Ecto neural progenitor cell (in vitro differentiated cells): ENCODE measurements at places on chromosomes 1 and 21.

- no peak for DNase-seq
These were observed 75.0 kb downstream of the RGL1 start for GRCh38 chr1:183879966-183880365.

DNA sequence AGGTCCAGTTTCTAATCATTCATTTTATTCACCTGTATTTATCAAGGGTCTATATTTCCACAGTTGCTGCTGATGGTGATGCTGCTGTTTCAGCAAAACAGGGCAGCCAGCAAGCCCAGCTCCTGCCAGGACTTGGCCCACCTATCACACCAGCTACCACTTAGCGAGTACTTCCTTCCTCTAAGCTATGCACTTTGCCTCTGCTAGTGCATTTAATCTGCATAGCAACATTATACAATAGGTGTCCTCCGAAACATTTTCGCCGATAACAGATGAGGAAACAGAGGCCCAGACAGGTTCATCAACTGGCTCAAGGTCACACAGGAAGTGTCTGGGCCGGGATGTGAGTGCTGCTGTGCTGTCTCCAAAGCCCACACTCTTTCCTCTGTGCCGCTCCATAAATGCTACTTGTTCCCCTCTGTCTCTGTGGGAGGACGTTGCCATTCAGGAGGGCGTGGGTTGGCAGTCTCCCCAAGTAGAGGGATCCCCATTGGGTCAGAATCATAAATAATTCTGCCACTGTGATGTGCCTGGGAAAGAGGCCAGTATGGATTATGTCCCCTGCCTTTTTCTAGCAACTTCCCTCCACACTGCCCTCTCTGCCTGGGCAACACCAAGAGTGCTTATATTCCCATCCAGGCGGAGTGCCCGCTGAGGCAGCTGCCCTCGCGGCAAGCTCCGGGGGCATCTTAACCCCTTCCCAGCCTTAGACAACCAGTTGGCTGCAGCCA, 9.4 kb upstream of the PLEKHA6 start:
- no peak for DNase-seq

GRCh38 chr1:49016030-49016977, 239.6 kb upstream of the BEND5 start:
- no peak for DNase-seq

DNA sequence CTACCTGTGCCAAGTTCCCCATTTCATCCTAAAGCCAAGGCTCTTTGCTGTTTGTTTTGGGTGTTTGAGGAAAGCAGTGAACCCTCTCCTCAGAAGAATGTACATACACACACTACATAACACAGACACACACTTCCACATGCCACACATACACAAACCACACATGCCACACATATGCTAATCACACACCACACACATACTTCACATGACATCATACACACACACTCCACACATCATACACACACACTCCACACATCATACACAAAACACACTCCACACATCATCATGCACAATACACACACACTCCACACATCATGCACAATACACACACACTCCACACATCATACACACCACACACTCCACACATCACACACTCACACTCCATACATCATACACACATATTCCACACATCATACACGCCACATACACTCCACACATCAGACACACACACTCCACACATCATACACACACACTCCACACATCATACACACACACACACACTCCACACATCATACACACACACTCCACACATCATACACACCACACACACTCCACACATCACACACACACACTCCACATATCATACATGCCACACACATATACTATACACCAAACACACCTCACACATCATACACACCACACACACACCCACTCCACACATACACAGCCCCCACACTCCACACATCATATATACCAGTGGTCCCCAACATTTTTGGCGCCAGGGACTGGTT, 22.7 kb upstream of the ZNF436 start:
- DNase-seq: no peak

- DNase-seq: no peak
These were observed 230.6 kb downstream of the DSCAM start for GRCh38 chr21:40616377-40616704.

- DNase-seq: no peak
These were observed 136.7 kb downstream of the CENPF start for GRCh38 chr1:214739621-214740238.

DNA sequence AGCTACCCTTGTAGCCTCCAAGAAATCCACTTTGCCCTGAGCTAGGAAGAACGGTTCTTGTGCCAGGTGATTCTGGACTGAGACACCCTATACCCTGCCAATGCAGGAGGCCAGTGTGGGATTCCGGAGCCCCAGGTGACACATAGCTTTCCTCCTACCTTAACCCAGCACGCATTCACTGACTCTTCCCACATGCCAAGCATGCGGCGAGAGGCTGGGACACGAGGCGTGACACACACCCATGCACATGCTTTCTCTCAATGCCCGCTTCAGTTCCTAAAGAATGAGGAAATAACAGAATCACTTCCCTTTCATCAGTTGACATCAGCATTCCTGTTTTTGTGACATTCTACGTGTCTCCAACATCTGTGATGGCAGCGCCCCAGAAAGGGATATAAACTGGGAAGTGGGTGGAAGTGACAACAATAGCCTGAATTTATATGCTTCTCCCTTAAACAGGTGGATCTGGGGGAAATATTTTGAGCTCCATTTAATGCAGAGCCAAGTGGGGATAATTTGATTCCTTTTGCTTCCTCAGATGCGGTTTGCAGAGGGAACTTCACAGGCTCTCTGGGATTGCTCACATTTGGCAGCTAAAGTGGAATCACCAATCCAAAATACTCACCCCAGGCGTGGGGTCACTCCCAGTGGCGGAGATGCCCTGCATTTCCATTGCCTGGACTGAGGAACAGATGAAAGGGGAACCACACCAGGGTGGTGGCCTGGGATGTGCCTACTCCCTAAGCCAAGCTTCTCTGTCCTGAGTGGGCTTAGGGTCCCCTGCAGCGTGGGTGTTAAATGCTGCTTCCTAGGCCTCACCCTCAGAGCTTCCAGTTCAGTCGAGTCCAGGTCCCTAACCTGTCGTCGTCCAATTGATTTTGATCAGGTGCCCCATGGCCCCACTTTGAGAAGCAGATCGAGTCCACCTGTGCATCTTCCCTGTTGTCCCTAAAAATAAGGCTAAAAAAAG, 445.1 kb downstream of the SIPA1L2 start:
- peak; percentile 33 for DNase-seq

- no peak for DNase-seq
These were observed 6.3 kb upstream of the PLD5 start for GRCh38 chr1:242530761-242531160.

DNA sequence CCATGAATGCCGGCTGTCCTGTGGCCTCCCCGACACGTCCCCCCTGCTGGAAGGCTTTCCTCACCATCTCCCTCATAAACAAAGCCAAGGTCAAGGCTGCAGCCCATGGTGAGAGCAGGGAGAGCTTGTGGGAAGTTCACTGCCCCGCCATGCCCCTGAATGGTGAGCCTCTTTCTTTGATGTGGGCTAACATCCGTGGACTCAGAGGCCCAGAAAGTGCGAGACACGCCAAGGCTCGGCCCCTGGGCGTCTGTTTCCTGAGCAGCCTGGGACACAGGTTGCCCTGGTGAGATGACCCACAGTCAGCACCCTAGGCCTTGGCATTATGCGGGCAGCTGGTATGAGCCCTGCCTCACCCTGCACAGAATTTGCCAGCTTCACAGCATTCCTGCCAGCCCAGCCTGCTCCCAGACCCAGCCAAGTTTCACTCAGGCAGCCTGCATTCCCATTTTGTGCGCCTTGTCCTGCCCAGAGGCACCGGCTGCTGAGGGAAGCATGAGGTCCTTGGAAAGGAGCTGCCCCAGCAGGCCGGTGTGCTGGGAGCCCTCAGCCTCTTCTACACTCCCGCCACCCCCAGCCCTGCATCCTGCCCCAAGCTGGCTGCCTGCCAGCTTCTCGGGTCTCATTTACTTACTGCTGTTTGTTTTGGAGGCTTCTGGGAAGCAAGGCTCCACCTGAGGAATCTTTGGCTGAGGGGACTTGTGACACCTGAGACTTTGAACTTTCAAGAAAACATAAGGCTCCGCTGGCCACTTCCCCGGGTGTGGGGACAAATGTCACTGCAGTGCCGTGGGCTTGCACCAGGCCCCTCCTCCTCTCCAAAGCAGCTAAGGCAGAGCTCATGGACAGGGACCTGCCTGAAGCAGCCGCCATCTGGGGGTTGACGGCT, 31.9 kb downstream of the NEK2 start:
- DNase-seq: no peak

DNA sequence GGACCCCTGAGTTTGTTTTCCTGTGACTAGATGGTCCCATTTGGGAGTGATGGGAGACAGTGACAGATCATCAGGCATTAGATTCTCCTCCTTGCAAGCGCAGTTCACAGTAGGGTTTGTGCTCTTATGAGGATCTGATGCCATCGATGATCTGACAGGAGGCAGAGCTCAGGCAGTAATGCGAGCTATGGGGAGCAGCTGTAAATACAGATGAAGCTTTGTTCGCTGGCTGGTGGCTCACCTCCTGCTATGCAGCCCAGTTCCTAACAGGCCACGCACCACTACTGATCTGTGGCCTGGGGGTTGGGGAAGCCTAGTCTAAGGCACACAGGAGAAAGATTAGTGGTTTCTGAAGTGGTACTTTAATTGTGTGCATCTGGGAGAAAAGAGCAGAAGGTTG, 7.1 kb upstream of the PLPP3 start:
- no peak for DNase-seq

- DNase-seq: no peak
These were observed 550 bp upstream of the PTBP2 start for GRCh38 chr1:96721053-96721415.

DNA sequence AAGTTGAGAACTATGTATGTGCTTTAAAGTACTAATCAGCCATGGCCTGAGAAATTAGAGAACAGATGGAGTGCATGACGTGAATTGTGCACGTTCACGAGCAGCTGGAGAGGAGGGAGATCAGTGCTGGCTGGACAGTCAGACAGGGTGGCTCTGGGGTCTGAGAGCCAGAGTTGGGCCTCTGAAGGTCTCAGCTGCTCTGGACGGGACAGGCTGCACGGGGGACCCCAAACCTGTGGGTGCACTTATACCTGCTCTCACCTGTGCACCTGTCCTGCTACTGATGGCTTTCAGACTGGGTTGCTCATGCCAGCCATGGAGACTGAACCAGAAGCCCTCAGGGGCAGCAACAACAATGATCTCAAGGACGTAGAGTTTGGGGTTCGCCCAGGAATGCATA, 43.5 kb downstream of the UMODL1 start:
- no peak for DNase-seq

GRCh38 chr1:31937300-31938183, 626 bp downstream of the PTP4A2 start:
- no peak for DNase-seq

GRCh38 chr21:27306206-27306605, 339.3 kb upstream of the ADAMTS5 start:
- no peak for DNase-seq

DNA sequence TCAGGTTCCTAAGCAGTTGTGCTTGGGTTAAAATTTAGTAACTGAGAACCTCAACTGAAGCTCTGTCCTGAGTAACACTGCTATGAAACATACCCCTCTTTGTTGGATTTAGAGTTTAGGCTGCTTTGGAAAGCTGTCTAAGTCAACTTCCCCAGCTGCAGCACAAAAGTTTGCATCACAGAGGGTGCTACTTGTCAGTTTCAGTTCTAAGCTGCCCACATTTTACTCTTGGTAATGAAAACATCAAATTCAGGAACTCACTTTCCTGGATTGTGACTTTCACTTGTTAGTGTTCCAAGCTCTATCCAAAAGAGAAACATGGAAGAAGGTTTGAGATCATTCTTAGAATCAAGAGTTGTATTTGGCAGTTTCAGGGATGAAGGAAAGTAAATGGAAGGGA, 191.7 kb upstream of the NFIA start:
- no peak for DNase-seq
